Esophagus muscularis mucosa (tissue), 4 donors: ENCODE measurements at places on chromosomes 16 and 17. TPM values are rescaled to one million over a fixed set of nuclear protein-coding genes. Genes with fewer than 3 reads are reported as not detected.

DNA sequence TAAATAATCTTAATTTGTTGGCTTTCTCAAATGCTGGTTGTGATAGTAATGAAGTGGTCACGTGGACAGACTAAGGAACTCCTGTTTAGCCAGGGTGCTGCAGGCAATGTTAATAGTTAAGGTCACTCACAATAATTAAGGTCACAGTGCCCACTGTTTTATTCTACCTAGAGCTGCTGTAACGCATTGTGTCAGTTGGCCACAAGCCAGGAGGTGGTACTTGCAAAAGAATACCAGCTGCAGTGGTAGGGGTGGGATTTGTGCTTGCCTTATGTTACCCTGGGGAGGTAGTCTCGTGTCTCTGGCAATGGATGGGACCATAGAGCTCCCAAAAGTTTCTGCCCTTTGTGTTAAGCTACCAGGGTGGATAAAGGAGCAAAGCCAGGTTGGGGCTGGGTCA is 969.1 kb upstream of the CDH8 start:
- no peaks in the 10 kb centered on the region for H3K36me3 ChIP-seq
- no peak overlapping the region for H3K4me3 ChIP-seq
- DNase-seq: no peak
- no peaks in the 10 kb centered on the region for H3K4me1 ChIP-seq
- no peak overlapping the region for H3K27ac ChIP-seq

GRCh38 chr17:58329810-58330537 is 1.4 kb upstream of the TSPOAP1 start:
- no peak overlapping the region for H3K27ac ChIP-seq
- no peak for DNase-seq
- H3K27me3 ChIP-seq: peaks cover 4% of the 10 kb centered on the region
- no peaks in the 10 kb centered on the region for H3K4me1 ChIP-seq
- peak overlapping the region; percentile 45 for H3K4me3 ChIP-seq

Gene CEP295NL
- 1.2 TPM for total RNA-seq

GRCh38 chr16:66741169-66741900 is 10.1 kb downstream of the DYNC1LI2 start:
- H3K36me3 ChIP-seq: peaks cover 76% of the 10 kb centered on the region
- H3K27ac ChIP-seq: peak overlapping the region; percentile 81
- peak; percentile 96 for DNase-seq
- H3K4me1 ChIP-seq: peaks cover 74% of the 10 kb centered on the region
- no peaks in the 10 kb centered on the region for H3K27me3 ChIP-seq

DNA sequence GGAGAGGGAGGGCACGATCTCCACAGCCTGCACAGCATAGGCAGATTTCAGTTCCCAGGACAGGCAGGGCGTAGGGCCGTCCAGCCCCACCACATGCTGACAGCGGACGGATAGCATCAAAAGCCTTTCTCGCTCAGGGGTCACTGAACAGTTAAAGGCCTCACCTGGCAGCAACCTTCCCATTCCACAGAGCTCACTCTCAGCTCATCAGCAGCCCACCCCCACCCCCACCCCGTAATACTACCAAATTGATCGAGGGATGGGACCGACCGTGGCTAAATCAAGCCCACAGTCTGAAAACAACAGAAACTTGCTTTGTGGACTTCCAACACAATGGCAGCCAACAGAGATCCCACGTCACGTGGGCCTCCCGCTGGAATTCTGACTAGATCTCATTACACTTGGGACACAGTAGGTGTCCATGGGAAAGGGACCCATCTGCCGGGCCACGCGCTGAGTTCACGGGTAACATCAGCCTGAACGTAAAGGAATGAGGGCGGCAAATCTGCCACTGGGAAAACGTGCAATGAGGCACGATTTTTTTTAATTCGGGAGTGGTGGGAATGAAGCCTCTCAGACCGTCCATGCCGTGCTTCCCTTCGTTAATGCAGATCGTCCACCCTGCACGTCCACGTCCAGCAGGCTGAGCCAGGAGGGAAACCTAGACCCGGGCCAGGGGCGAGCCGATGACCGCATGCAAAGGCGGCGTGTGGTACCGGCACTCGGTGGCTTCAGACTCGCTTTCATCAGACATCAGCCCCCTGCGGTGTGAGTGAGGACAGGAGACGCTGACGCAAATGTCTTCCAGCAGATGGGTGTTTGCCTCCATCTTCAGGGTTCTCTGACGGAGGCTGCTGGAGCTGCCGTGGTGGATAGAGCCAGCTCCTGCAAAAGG is 92.1 kb downstream of the TBC1D16 start:
- no peak overlapping the region for H3K27ac ChIP-seq

GRCh38 chr16:9012848-9013507 is 49.3 kb upstream of the USP7 start:
- H3K4me3 ChIP-seq: no peak overlapping the region
- peaks cover 14% of the 10 kb centered on the region for H3K4me1 ChIP-seq
- H3K36me3 ChIP-seq: no peaks in the 10 kb centered on the region
- no peaks in the 10 kb centered on the region for H3K27me3 ChIP-seq
- DNase-seq: no peak

- peaks cover 30% of the 10 kb centered on the region for H3K4me1 ChIP-seq
- no peaks in the 10 kb centered on the region for H3K27me3 ChIP-seq
- no peaks in the 10 kb centered on the region for H3K36me3 ChIP-seq
- no peak for DNase-seq
- no peak overlapping the region for H3K4me3 ChIP-seq
- H3K27ac ChIP-seq: no peak overlapping the region
Measured at GRCh38 chr16:75024594-75024993, 25.8 kb downstream of the ZNRF1 start.
